ENCODE measurements at places on chromosomes 2 and 18. TPM values are rescaled to one million over a fixed set of nuclear protein-coding genes. Genes with fewer than 3 reads are reported as not detected.

The REV1 gene
- 39.4 TPM for total RNA-seq

The ANKRD30B gene
- total RNA-seq: not detected

The ABCB11 gene
- not detected for total RNA-seq

The NLRC4 gene
- 0.16 TPM for total RNA-seq

The POMC gene
- total RNA-seq: 5.8 TPM

The RAB31 gene
- 0.80 TPM for total RNA-seq

The ARHGAP25 gene
- 39.9 TPM for total RNA-seq

The IL37 gene
- not detected for total RNA-seq

The RIT2 gene
- not detected for total RNA-seq
